ENCODE measurements at places on chromosomes 11 and 22.

GRCh38 chr11:76265771-76266241 is 59.5 kb upstream of the WNT11 start:
- DNase-seq, result no peak

DNA sequence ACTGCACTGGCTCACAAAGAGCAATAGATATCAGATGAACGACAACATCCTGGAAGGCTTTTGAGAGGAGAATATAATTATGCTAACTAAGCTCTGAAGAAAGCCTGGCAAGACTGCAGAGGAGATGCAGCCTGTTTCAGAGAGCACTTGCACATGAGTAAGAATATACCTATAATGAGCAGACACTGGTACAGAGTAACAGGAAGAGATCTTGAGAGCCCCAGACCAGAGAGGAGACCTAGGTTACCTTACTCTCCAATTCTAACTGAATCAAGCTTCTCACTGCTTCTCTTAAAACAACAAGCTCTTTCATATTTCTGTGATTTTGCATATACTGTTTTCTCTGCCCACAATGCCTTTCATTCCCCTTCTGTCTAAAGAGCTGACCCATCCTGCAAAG is 66.5 kb downstream of the FAM168A start:
- DNase-seq, result no peak

DNA sequence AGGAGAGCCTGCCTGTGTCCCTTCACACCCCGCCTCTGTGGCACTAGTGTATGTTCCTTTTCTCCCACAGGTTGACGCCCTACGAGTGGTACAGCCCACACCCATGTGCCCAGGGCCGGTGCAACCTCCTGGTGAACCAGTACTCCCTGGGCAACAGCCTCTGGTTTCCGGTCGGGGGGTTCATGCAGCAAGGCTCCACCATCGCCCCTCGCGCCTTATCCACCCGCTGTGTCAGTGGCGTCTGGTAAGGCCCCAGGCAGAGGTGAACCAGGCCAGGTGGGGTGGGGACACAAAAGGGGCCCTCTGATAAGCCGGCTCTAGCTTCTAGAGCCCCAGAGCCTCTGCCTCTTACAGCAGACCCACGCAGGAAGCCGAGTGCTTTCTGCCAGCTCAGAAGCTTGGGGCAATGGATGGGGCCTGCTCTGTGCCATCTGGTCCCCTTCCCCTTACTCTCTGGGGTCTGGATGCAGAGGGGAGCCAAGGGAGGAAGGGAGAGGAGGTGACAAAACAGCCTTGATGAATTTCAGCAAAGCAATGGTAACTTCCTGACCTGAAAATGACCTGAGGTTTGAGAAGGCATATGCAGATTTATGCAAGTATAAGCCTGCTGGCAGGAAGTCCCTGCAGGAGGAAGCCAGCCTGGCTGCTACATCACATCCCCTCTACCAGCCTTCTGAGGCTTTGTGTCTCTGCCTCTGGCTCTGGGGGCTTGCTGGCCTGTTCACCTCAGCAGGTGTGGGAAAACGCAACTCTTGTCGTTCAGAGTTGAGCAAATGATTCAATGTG is 67.0 kb upstream of the TBCEL start:
- no peak for DNase-seq

GRCh38 chr11:76041208-76041607 is 165.1 kb downstream of the WNT11 start:
- no peak for DNase-seq

- no peak for DNase-seq
These were observed 43.4 kb downstream of the PDHX start for GRCh38 chr11:34959770-34960169.

GRCh38 chr11:64034411-64034811 is 1.3 kb upstream of the FLRT1 start:
- DNase-seq, result no peak

- no peak for DNase-seq
These were observed 4.9 kb downstream of the HIPK3 start for GRCh38 chr11:33262011-33262645.

DNA sequence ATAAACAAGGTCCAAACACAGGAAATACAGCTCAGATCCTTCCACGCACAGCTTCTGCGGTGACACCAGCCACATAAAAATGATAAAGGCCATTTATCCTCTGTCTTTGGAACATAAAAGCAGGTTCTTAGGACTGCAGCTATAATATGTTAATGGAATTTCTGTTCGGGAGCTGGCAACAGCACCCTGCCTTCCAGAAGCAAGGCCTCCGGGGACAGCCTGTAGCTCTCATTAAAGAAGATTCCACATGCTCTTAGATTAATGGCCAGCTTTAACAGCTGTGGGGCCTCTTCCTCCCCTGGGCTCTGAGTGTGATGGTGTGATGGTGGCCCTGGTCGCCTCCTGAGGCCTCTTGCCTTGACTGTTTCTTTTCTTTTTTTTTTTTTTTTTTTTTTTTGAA is 137.3 kb downstream of the CACNA1I start:
- DNase-seq, result no peak

- no peak for DNase-seq
These were observed 37.8 kb upstream of the TH start for GRCh38 chr11:2209370-2209801.

DNA sequence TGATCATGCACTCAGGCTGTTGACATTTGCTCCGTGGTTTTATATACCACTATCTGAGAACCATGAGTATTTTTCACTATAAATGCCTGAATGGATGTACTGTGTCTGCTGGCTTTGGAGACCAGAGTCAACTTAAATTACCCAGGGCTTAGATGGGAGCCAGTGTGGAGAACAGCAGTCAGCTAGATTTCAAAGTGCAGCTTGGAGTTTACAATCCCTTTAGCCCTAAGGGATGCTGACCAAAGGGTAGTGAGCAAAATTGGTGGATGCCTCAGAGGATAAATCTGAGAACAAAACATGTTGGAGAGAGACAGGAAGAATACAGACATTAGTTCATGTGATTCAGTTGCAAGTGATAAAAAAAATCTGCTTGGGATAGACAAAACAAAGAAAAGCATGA is 327.5 kb downstream of the C11orf87 start:
- DNase-seq, result no peak

- DNase-seq, result no peak
These were observed 9.4 kb upstream of the FANCF start for GRCh38 chr11:22634897-22635629.

DNA sequence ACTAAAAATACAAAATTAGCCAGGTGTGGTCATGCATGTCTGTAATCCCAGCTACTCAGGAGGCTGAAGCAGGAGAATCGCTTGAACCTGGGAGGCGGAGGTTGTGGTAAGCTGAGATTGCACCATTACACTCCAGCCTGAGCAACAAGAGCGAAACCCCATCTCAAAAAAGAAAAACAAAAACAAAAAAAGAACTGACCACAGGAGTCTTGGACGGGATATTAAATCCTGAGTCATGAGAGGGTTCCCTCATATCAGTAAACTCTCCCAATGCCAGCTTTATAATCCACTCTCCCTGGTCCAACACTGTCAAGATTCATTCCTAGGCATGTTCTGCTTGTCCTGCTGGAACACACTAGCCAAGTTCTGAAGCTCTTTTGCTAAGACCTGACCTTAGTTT is 61.5 kb upstream of the EP300 start:
- DNase-seq, result no peak

- no peak for DNase-seq
These were observed 1406.1 kb upstream of the TENM4 start for GRCh38 chr11:80846979-80847378.

DNA sequence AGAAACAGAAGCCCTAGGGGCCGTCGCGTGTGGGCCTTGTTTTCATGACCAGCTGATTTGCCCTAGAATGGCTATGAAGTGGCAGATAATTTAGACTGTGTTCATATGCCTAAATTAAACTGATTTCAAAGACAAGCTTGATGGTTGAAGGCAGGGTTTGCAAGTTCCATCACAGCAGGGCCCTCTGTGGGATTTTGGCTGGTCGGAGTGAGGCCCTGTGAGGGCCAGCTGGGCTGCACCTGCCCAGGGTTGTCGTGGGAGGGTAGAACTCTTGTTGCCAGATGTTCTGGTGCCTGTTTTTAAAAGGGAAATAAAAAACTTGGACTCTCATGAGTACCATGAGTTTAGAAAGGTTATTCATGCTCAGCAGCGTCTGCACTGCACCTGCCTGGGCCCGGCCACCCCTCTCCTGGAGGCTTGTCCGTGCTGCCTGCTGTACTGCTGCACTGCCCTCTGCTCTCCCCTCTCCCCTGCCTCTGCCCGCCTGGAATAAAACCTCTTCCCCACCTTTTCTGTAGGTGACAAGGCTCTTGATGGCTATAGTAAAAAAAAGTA is 44.1 kb downstream of the AP2A2 start:
- no peak for DNase-seq

DNA sequence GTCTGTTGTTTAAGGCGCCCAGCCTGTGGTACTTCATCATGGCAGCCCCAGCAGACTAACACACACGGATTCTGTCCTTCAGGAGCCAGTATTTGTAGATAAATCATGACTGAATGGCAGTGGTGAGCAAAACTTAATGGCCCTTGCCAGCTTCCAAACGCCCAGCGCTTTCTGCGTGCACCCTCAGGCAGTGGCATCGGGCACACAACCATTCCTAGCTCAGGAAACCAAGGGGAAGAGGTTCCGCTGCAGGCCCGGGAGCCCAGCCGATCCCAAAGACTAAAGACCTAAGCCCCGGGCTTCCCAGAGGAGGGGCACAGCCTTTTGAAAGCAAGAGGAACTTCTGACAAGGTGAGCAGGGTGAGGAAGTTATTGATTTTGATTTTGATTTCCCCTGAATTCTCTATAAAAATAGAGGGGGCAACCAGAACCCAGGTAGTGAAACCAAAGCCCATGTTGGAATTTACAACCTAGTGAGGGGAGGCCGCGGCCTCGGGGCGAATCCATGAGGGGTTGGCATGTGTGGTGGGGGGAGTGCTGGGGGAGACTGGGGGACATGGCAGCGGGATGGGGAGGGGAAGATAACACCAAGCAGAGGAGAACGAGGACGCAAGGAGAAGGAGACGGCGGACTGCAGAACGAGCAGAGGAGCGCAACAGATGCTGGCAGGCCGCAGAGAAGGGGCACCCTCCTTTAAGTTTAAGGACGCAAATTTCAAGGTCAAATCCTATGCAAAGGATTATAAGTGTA is 79.9 kb upstream of the SEPTIN5 start:
- DNase-seq, result no peak

- no peak for DNase-seq
These were observed 345.4 kb upstream of the KIRREL3 start for GRCh38 chr11:127345819-127346459.

DNA sequence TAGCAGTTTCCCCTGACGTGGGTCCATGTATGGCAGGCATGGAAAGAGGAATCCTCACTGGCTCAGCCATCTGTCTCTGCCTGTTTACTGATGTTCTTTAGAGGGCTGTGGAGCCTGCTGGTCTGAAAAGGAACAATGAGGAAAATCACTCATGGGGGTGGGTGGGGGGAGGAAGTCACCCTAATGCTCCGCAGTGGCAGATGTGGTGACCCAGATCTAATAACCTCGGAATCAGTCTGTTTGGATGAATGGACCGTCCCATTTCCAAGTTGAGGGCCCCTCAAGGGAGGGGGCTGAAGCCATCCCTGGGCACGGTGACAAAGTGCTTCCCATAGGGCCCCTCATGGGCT is 4.4 kb downstream of the BCR start:
- DNase-seq, result no peak

DNA sequence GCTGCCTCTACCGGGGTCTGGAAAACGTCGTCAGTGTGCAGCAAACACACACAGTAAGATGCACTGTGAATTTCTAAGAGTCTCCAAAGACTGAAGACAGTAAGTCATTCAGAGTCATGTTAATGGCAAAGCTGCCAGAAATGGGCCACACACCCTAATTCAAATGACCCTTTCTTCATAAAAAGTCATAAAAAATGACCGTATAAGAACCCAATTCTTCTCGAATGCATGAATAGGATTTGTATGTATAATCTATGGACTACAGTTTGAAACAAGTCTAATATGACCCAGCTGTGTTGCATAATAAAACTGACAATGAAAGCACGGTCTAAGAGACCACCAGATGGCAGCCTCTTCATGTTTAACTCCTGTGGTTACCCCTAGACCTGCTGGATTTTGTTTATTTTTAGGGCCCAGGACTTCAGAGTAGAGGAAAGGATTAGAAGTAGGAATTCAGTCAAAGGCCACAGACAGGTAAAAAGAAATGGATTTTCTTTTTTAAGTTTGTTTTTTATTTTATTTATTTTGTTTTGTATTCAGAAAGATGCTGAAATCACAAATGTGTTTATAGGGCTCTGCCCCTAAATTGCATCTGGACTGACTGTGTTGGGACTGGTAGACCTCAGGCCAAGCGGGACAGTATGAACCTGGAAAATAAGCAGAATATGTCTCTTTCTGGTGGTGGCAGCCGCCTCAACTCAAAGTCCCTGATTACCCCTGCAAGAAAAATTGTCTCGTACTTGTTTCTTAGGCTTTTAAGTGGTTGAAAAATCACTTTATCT is 32.1 kb upstream of the SLC5A12 start:
- no peak for DNase-seq

DNA sequence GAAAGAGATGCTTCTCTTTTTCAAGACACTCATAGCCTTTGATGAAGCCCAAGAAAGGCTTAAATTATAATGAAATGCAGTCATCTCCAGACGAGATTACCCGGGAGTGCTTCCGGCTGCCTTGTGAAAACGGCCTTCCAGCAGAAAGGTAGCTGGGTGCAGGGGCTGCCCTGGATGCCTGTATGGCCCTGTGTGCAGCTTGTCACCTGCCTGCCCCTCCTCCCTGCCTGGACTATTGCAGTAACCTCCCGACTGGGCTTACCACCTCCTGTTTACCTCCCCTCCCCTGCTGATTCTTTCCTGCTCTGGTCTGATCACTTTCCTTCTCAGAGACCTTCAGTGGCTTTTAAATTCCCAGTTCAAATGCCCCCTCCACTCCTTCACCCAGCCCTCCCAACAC is 126.4 kb upstream of the SYT13 start:
- no peak for DNase-seq

GRCh38 chr11:45332276-45332934 is 46.3 kb upstream of the SYT13 start:
- peak; percentile 22 for DNase-seq

- DNase-seq, result no peak
These were observed 13.1 kb upstream of the UCP2 start for GRCh38 chr11:73995731-73996130.

- no peak for DNase-seq
These were observed 102.1 kb downstream of the C11orf91 start for GRCh38 chr11:33598426-33599069.

- DNase-seq, result no peak
These were observed 43.0 kb downstream of the LMO2 start for GRCh38 chr11:33848717-33849390.

- DNase-seq, result no peak
These were observed 94.5 kb upstream of the BLID start for GRCh38 chr11:122210367-122210997.

Data from stimulated activated CD4-positive, alpha-beta T cell treated with anti-CD3 and anti-CD28 coated beads, Interleukin-12 subunit alpha, Interleukin-12 subunit beta, amount 100 ng/mL, for 24 hours (primary cell).